ENCODE measurements at places on chromosomes 11 and 22.

DNA sequence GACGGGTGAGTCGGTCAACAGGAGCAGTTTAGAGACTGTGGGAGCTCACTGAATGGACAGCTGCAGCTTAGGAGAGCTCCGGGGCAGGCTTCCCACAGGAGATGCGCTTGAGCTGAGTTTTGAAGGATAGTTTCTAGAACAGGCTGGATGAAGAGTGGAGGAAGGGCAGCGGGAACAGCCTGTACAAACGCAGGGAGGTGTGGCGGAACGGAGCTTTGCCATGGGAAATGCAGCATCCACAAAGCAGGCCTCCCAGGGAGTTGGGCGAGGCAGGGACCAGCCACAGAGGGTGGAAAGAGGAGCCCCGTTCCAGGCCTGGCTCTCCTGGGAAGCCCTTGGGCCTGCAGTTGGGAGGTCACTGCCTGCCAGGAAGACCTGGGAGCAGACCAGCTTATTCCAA lies 26.8 kb upstream of the TEF start:
- DNase-seq: no peak

DNA sequence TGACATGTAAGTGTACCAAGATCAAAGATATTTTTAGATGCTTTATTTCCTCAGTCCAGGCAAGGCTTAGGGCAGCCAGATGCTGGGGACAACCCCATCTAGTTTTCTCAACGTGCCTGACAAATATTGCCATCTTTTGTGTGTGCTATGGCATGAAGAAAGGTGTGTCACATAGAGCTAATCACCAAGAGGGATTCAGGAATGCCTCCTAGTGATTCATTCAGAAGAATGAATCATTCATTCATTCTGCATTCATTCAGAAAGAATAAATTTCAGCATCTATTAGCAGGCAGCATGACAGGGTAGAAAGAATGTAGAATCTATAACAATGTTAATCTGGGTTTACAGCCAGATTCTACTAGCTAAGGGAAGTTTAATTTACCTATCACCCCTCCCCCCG lies 75.4 kb upstream of the LRRC4C start:
- no peak for DNase-seq

DNA sequence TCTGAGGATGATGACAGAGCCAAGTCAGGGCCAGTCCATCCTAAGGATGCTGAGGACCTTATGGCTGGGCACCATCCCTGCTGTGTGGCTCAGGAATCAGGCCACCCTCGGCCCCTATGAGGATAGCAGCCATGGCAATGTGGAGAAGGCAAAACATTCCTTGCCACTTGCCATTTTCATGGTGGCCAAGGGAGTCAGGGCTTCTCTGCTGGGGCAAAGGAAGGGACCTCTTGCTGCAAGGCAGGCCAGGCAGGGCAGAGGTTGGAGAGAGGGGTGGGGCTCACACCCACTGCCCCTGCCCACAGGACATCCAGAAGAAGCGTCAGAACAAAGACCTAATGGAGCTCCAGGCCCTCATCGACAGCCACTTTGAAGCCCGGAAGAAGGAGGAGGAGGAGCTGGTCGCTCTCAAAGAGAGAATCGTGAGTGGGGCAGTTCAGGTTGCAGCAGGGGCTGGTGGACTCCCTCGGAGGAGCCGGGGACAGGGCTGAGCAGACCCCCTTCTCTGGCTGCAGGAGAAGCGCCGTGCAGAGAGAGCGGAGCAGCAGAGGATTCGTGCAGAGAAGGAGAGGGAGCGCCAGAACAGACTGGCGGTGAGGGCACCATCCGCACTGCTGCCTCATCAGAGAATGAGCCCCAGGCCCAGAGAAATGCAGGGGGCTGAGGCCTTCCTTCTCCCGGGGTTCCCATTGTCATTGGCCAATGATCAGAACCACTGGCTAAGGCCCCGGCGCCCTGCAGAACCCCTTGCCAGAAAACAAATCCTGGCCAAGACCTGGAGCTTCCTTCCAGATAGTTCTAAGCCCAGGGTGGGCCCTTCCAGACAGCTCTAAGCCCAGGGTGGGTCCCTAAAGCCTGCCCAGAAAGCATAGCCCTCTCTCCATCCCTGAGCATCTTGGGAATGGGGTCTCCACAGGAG lies 13.5 kb upstream of the MRPL23 start:
- DNase-seq: no peak

DNA sequence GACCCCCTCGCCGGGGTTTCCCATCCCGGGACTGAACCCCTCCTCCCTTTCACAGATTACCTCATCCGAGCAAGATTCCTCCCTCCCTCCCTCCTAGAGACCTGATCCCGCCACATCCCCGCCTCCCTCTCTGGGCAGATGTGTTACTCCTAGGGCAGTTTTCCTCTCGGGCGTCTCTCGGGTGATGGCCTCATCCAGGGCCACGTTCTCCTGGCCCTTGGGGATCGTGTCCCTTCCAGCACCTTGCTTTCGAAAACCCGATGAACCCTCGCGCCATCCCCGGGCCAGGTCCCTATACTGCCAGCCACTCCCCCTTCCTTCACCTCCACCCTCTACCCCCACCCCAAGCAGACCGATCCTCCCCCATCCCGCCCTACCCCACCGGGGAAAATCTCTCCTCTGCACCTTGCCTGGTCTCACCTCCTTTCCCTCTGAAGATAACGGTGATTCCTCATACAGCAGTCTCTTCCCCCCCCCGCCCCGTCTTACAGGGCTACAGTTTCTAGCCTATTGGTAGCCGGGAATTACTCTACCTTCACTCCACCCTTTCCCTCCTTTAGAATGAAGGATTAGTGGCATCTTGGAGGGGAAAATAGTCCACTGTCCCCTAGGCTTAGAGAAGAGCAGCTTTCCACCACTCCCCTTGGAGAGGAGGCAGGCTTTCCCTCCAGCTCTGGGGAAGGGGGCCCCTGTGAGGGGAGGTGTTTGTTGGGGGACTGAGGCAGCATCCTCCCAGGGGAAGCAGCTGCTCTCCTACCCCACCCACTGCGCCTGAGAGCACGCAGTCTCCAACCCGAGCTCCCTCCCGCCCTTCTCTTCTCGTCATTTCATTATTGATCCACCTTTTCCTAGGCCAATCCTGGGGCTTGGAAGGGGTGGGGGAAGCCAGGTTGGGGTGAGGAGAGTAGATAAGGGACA lies 1.2 kb downstream of the KMT2A start:
- DNase-seq: no peak

- DNase-seq: no peak
These were observed 505.4 kb upstream of the CCDC90B start for GRCh38 chr11:83791557-83791956.

DNA sequence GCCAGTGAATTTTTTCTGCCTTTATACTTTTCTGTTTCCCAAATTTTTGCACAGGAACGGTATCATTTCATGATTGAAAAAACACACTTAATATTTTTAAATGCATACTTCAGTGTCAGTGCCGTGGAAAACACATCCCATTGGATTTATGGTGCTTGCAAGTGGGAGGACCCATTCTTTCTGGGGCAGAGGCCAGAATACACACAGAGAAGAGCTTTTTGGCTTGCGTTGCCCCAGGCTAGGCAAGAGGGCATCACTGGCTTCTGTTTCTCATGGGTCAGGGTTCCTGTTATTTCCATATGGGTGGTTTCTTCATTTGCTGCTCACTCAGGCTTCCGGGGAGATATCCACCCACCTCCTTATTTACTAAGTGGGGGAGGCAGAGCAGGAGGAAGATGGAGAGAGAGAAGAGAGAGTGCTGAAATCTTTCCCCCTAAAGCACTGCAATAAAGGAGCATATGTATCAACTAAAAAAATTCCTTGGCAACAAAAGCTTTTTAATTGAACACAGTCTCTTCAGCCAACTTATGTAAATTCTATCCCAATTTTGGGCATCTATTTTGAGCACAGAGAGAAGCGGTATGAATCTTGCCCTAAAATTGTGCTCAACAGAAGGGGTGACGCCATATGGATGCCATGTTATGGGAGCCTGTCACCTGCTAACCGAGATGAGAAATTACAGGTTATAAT lies 66.0 kb upstream of the KIRREL3 start:
- no peak for DNase-seq

DNA sequence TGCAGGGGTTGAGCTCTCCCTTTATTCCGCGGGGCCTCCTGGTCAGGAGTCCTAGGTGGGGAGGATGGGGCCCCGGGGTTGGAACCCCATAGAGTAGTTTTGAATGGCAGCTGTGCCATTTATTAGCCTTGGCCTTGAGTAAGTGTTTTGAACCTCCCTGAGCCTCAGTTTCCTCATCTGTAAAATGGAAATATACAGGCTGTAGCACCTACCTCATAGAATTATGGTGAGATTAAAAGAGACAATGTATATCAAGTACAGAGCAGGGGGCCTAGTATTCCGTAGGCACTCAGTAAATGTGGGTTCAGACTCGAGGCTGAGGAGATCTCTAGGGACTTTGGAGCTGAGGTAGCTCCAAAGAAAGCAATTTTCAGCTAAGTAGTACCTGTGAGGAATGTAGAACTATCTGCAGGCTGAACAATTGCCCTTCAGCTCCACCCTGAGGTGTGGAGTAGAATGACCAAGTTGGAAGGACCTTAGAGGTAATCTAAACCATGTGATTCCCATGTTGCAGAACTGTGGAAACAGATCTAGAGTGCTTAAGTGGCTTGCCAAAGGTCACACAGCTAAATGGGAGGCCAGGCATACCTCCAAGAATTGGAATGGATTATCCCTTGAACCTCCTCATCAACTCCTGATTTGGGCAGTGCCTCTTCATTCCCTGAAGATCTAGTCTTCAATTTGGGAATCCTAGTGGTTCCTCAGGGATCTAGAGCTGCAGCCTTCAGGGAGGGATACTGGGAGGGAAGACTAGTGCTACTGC lies 682 bp downstream of the PGAP2 start:
- DNase-seq: no peak

DNA sequence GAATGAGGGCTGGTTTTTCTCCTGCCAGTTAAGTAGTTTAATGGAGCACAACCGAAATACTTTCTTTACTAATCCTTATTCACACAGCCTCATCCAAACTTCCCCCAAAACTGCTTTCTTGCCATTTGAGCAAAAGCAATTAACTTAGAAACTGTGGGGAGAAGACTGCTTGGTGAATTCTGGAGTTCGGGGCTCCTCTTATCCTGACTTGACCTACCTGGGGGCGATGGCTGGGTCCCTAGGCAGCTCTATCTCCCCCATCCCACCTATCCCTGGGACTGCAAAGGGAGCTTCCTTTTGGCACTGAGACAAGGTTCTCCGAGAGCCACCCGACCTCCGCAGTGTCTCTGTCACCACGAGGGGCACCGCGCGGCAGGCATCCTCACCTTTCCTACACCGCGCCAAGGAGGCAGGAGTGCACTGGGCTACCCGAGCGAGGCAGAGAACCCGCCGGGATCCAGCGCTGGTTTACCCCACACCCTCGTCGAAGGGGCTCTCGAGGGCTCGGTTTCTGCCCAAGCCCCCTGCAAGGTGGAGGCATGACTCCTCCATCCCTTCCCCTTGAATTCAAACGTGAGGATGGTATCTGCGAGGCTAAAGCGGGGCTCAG lies 759 bp downstream of the DESI1 start:
- peak; percentile 29 for DNase-seq

DNA sequence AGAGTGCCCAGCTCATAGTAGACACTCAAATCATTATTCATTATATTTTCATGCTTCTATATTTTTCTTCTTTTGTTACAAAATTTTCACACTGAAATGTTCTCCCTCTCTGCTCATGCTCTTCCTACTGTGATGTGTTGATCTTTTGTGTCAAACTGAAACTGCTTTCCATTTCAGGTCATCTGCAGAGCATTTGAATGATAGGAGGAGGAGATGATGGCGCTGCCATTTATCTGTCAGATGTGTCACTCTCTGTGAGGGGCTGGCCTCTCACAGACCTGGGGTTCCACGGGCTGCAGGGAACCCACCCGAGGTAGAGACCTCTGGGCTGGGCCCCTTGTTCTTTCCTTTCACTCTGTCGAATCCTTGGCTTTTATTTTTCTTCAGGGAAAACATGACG lies 41.1 kb downstream of the OR10A6 start:
- no peak for DNase-seq

- peak; percentile 88 for DNase-seq
These were observed at the start of gene ATXN10 for GRCh38 chr22:45671783-45672563. Gene ATXN10 (plus strand): TSS chr22:45671834. CDS start chr22:45672064, 230 bp downstream.

DNA sequence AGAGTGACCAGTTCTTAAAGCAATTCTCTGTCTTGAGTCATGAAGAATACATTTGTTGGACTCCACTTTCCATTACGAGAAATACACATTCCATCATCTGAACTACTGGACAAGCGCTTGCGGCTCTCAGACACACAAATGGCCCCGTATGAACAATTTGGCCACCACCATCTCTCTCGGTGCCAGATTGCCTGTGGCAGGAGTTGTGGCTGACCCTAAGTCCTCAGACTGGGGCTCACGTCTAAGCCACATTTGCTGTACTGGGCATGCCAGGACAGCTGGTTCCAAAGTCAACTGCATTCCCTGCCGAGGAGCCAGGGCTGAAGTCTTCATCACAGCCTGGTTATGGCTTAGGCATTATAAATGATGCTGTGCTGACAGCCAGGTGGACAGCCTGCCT lies 227.5 kb downstream of the MIAT start:
- DNase-seq: peak; percentile 25

GRCh38 chr22:32808038-32808445 lies 6.5 kb downstream of the TIMP3 start:
- DNase-seq: no peak

DNA sequence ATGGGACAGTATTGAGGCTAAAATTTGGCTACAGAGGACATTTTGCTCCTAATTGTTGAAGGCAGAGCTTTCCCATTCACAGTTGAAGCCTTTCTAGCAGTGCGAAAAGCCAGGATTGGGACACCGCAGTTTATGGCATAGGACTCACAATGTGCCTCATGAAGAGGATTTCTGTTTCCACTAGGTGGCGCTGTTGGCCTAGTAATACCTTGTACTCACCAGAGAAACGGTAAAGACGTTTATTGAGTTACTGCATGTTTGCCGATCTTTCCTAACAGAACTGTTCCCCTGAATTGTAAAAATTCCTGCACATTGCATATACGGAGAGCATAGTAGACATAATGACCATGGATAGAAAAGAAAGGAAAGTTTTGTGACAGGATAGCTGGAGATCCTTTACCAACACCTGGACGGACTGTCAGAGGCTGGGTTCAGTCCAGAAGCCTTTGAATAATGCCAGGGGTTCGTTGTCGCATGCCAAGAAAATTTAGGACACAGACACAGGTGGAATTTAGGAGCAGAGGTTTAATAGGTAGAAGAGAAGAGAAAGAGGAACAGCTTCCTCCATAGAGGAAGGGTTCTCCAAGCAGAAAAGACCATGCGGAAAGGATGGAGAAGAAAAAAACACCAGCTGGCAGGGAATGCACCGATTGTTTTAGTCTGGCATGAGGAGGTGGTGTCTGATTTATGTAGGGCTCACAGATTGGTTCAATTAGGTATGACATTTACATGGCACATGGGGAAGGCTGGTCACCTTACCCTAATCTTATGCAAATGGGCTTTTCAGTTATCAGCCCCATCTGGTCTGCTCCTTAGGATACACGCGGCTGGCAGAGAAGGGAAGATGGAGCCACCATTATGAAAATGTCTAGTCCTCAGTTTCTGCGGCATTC lies 10.8 kb upstream of the OR51D1 start:
- peak; percentile 73 for DNase-seq

DNA sequence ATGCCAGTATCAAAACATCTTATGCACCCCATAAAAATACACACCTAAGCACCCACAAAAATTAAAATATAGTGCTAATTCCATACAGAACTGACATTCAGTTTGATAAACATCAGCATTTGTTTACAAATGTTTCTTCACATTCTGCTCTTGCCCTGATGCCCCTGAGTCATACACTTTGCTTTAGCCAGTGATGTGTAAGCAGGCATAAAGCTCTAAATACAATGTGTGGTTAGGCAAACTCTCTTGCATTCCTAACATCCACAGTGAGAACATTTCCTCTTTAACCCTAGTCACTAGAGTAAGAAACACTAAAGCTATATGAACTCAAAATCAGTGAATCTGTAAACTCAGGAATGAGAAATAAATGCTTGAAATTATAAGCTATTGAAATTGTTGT lies 1060.7 kb downstream of the FAM181B start:
- DNase-seq: no peak

- no peak for DNase-seq
These were observed 98.6 kb downstream of the RPS6KA4 start for GRCh38 chr11:64457416-64458010.

Data from spinal cord (tissue), 10 donors.